ENCODE measurements at places on chromosomes 3 and 15.

DNA sequence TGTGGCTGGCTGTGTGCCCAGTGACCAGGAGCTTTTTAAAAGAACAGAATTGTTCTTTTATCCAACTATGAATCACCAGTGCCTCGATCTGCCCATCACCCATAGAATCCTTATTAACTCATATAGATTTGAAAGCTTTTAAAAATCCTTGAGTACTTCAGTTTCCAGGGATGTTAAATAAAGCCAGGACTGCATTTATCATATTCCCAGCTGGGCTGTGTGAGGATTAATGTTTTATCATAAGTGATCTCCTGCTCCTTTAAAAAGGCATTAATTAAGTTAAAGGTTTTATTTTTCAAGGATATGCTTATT is 234.0 kb downstream of the MYRIP start:
- no peak for DNase-seq

DNA sequence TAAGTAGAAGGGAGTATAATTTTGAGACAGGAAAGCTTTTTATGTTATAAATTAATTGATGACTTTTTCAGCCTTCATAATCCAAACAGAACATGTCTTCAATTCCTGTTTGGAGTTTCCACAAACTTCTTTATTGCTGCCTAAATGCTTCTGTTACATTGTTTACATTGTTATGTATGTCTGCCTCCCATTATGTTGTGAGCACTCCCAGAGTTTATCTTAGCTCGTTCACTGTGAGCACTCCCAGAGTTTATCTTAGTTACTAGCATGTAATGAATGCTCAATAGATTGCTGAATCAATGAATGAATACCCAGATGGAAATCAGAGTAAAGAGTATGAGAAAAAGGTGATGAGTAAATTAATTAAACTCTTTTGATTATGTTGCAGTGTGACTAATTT is 1178.0 kb downstream of the ROBO1 start:
- DNase-seq = no peak

GRCh38 chr15:77573802-77574201 is 58.9 kb downstream of the LINGO1 start:
- no peak for DNase-seq

- DNase-seq = no peak
Observed at GRCh38 chr15:33029109-33029652, 165.3 kb downstream of the FMN1 start.

- no peak for DNase-seq
Observed at GRCh38 chr15:31328969-31329639, 2.5 kb downstream of the KLF13 start.

Data from left ventricle myocardium inferior (tissue), 1 donor.